ENCODE measurements at places on chromosomes 5 and 9. TPM values are rescaled to one million over a fixed set of nuclear protein-coding genes. Genes with fewer than 3 reads are reported as not detected.

- H3K36me3 ChIP-seq = peaks cover 42% of the 10 kb centered on the region
- DNase-seq = no peak
- no peak overlapping the region for H3K27ac ChIP-seq
- no peaks in the 10 kb centered on the region for H3K4me1 ChIP-seq
- H3K27me3 ChIP-seq = no peaks in the 10 kb centered on the region
- H3K4me3 ChIP-seq = no peak overlapping the region
Measured at GRCh38 chr9:96009690-96010472, 134.4 kb downstream of the ERCC6L2 start.

DNA sequence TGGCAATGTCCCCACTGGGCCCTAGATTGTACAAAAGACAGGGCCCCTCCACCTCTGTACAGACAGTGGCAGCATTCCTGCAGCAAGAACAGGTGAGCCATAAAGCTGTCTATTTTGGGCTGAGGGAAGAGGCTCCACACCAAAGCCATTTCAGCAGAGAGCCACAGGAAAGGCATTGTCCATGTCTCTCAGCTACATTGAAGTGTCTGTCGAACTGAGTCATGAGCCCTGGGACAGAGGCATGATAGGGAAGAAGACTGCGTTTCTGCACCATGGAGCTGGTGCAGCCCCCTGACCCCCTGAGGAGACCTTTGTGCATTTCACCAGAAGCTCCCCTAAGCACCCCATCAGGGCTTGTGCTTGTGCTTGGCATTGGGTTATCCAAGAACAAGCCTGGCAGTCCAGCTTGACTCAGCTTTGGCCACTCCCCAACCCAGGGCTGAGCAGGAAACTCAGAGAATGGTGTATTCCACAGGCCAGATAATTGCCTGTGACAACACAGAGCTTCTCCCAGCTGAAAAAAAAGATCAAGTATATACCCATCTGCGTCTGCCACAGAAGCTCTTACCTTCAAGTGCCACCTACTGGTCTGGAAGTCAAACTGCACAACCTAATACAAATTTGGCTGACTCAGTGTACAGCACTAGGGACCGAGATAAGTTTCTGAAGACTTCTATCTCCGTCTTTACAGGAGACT is 5.9 kb upstream of the FRMD3 start:
- H3K27me3 ChIP-seq = peaks cover 9% of the 10 kb centered on the region
- no peaks in the 10 kb centered on the region for H3K36me3 ChIP-seq
- no peak overlapping the region for H3K27ac ChIP-seq
- peak; percentile 42 for DNase-seq
- H3K4me3 ChIP-seq = no peak overlapping the region

DNA sequence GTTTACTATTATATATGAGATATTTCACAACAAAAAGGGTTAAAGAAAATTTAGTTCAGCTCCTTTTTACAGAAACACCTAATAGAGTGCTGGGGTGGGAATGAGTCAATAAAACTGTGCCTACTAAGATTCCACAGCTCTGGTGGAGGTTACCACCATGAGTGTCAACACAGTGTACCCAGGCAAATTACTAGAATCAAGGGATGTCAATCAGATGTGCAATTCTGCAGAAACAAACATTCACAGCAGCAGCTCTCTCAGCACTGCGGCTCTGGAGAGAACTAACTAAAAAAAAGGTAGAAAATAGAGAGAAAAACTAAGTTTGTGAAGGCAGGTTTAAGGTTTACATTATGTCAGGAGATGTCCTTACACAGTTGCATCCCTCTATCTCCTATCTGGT is 1313.0 kb downstream of the MAT2B start:
- no peaks in the 10 kb centered on the region for H3K4me1 ChIP-seq
- no peak for DNase-seq
- no peak overlapping the region for H3K27ac ChIP-seq
- no peaks in the 10 kb centered on the region for H3K36me3 ChIP-seq
- no peaks in the 10 kb centered on the region for H3K27me3 ChIP-seq

- no peak overlapping the region for H3K4me3 ChIP-seq
- no peak for DNase-seq
- no peak overlapping the region for H3K27ac ChIP-seq
- H3K4me1 ChIP-seq = no peaks in the 10 kb centered on the region
- no peaks in the 10 kb centered on the region for H3K36me3 ChIP-seq
Measured at GRCh38 chr5:111984044-111984443, 227.1 kb upstream of the NREP start.

DNA sequence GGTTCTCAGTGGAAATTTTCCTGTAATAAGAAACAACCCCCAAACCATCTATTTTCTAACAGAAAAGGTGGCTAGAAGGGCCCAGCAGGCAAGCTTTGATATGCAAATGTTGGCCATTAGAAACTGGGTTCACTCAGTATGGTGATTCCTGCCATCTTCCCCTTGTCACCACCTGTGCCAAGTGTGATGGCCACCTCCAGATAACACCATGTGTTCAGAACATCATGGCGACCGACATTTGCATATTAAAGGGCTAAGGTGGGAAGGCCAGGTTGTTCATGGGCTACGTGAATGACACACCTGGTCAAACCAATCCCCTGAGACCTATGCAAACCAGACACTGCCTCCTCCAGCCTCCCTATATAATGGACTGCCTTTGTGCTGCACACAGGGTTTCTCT is 20.4 kb downstream of the FOXE1 start:
- no peaks in the 10 kb centered on the region for H3K4me1 ChIP-seq
- no peaks in the 10 kb centered on the region for H3K36me3 ChIP-seq
- peaks cover 14% of the 10 kb centered on the region for H3K27me3 ChIP-seq

GRCh38 chr5:126812199-126812570 is 35.2 kb downstream of the LMNB1 start:
- H3K4me1 ChIP-seq = no peaks in the 10 kb centered on the region
- no peak overlapping the region for H3K27ac ChIP-seq
- H3K27me3 ChIP-seq = no peaks in the 10 kb centered on the region
- DNase-seq = no peak

- no peaks in the 10 kb centered on the region for H3K27me3 ChIP-seq
- H3K27ac ChIP-seq = no peak overlapping the region
- H3K36me3 ChIP-seq = no peaks in the 10 kb centered on the region
- no peak for DNase-seq
- H3K4me1 ChIP-seq = no peaks in the 10 kb centered on the region
Measured at GRCh38 chr5:53997736-53998627, 312.4 kb downstream of the ARL15 start.

DNA sequence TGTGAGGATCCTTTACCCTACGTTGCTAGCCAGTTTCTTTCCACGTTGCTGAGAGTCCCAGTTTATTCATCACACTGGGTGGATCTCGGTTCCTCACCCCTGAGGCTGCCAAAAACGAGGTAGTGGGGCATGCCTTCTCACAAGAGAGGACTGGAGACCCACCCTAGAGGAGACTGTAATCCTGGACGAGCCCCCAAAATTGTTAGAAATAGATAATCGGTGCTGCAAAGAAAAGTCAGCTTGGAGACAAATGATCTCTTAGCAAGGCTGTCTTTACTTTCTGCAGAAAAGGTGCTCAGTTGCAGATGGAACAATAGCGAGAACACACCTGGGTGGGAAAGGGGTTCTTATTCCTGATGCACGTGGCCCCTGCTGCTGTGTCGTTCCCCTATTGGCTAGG is 101.8 kb downstream of the TMEM167A start:
- no peak for DNase-seq
- H3K4me3 ChIP-seq = no peak overlapping the region
- H3K4me1 ChIP-seq = no peaks in the 10 kb centered on the region
- no peaks in the 10 kb centered on the region for H3K36me3 ChIP-seq

- H3K27me3 ChIP-seq = no peaks in the 10 kb centered on the region
- no peak overlapping the region for H3K4me3 ChIP-seq
- H3K27ac ChIP-seq = no peak overlapping the region
Measured at GRCh38 chr5:2251751-2252150, 369.0 kb upstream of the IRX4 start.

DNA sequence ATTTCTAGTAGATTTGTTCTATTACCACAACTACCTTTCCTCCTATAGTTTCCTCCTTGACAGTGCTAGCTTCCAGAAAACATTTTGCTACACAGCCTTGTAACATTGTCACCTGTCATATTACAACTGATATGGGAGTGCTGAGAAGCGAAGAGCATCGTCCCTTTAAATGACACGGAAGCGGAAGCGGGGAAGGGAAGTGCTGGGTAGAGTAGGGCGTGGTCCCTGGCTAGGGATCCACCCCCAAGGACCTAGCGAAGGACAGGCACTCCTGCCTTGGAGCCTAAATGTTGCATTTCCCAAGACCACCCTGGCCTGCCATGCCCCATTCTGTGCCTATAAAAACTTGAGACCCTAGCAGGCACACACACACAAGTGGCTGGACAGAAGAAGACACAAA is 57.4 kb upstream of the RANBP6 start:
- no peak overlapping the region for H3K4me3 ChIP-seq
- H3K36me3 ChIP-seq = no peaks in the 10 kb centered on the region
- no peaks in the 10 kb centered on the region for H3K27me3 ChIP-seq
- no peak for DNase-seq
- peaks cover 4% of the 10 kb centered on the region for H3K4me1 ChIP-seq
- no peak overlapping the region for H3K27ac ChIP-seq

- DNase-seq = peak; percentile 7
- no peak overlapping the region for H3K27ac ChIP-seq
- H3K4me1 ChIP-seq = no peaks in the 10 kb centered on the region
- H3K36me3 ChIP-seq = no peaks in the 10 kb centered on the region
- H3K4me3 ChIP-seq = no peak overlapping the region
Measured at GRCh38 chr9:2691626-2692025, 25.7 kb upstream of the KCNV2 start.

GRCh38 chr9:70257991-70258691 is 637 bp upstream of the SMC5 start:
- H3K27ac ChIP-seq = peak overlapping the region; percentile 92
- H3K4me1 ChIP-seq = peaks cover 17% of the 10 kb centered on the region
- peak overlapping the region; percentile 77 for H3K4me3 ChIP-seq
- H3K36me3 ChIP-seq = peaks cover 10% of the 10 kb centered on the region
- no peak for DNase-seq
- H3K27me3 ChIP-seq = no peaks in the 10 kb centered on the region

DNA sequence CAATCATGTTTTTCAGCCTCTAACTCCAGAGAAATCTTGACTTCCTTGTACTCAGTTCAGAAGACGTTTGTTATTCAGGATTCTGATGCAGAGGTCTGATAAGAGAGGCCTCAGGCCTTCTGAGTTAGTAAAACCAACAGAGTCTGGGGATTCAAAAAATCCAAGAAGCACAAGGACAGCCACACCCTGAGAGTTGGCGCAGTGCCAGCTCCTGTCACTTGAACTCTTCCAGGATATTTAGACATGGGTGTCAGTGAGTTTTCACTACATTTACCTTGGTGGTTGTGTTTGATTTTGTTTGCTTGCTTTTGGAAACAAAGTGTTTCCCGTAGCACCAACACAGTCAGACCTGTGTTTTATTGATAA is 41.6 kb upstream of the PDE8B start:
- peak; percentile 45 for DNase-seq
- no peaks in the 10 kb centered on the region for H3K36me3 ChIP-seq
- peaks cover 7% of the 10 kb centered on the region for H3K4me1 ChIP-seq
- no peak overlapping the region for H3K4me3 ChIP-seq

- no peaks in the 10 kb centered on the region for H3K27me3 ChIP-seq
- H3K27ac ChIP-seq = no peak overlapping the region
- no peaks in the 10 kb centered on the region for H3K36me3 ChIP-seq
- no peak overlapping the region for H3K4me3 ChIP-seq
- H3K4me1 ChIP-seq = no peaks in the 10 kb centered on the region
- DNase-seq = no peak
Measured at GRCh38 chr5:137431051-137431450, 68.1 kb downstream of the SPOCK1 start.

DNA sequence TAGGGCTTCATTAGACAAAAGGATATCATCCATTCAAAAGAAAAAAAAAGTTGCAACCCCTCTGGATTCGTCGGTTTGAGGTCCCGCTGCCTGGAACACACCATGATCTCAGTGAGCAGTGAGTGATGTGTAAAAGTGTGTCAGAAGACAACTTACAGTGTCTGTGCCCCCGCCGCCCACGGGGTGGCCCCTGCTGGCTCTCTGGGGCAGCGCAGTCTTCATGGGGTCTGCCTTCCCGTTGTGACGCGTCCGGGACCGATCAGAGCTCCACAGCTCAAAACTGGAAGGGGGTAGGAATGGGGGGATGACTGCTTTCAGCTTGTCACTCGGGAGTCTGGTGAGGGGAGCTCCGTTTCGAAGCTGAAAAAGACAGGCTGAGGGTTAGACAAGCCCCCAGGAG is 22.6 kb downstream of the ANKS6 start:
- H3K4me1 ChIP-seq = peaks cover 16% of the 10 kb centered on the region
- no peak overlapping the region for H3K4me3 ChIP-seq
- H3K27ac ChIP-seq = no peak overlapping the region
- no peak for DNase-seq
- H3K27me3 ChIP-seq = no peaks in the 10 kb centered on the region
- peaks cover 67% of the 10 kb centered on the region for H3K36me3 ChIP-seq

Gene DNM1
- 49.0 TPM for polyA plus RNA-seq

Gene UBE2R2
- polyA plus RNA-seq = 48.9 TPM

Gene CCNI2
- polyA plus RNA-seq = 10.1 TPM

Gene PCDHGB7
- polyA plus RNA-seq = 3.6 TPM

Gene CRHBP
- 0.76 TPM for polyA plus RNA-seq

Gene TTC39B
- polyA plus RNA-seq = 33.4 TPM

Gene WWC1
- polyA plus RNA-seq = 28.6 TPM
